ENCODE measurements at places on chromosomes 11 and 22.

DNA sequence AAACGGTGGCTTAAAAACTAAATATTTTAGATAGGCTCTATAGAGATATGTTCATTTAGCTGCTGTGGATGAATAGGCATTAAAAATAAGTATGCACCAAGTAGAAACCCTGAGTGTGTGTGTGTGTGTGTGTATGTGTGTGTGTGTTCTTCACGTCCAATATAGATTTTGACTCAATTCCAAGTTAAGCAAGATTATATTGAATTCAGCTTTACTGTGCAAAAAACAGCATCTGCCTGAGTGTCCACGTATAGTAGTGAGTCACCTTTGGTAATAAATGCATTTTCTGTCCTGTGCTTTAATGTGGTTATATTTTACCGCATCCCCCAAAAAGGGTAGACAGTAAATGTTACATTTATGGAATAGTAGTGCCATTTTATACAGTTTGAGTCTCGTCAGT is 71.2 kb downstream of the PDHX start:
- DNase-seq = no peak

DNA sequence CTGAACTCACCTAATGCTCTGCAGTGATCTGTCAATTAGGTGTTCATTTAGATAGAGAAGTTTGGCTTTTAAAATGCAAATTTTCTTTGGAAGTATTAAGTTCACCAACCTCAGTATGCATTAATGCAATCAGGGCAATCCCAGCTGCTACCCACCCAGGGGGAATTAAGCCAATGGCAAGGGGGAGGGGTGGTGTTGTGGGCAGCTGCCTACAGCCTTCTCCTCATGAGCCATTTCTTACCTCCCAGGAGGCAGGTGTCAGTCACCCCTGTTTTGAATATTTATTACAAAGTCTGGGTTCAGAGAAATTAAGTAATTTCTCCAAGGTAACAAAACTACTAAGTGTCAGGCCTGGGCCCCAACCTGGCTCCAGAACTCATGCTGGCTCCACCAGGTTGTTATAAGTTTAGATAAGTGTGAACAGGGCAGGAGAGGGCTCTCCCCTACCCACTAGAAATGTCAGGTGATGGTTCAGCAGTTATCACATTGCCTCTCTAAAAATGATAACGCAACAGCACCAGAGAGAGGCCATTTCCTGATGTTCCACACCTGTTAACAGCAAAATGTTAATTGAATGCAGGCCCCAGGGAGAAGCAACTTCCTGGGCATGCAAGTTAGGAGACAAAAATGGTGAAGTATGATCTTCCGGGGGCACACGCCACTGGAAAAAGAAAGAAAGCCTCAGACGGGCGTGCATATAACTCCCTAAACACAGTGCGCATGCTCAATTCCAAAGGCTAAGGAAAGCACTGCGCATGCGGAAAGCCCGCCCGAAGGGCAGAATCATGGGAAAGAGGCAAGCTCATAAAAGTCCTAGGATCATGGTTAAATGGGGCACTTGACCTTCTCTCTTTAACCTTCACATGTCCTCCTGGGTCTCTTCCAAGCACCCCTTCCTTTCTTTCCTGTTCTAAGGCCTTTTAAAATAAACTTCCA is 35.4 kb upstream of the GNAZ start:
- DNase-seq = no peak

DNA sequence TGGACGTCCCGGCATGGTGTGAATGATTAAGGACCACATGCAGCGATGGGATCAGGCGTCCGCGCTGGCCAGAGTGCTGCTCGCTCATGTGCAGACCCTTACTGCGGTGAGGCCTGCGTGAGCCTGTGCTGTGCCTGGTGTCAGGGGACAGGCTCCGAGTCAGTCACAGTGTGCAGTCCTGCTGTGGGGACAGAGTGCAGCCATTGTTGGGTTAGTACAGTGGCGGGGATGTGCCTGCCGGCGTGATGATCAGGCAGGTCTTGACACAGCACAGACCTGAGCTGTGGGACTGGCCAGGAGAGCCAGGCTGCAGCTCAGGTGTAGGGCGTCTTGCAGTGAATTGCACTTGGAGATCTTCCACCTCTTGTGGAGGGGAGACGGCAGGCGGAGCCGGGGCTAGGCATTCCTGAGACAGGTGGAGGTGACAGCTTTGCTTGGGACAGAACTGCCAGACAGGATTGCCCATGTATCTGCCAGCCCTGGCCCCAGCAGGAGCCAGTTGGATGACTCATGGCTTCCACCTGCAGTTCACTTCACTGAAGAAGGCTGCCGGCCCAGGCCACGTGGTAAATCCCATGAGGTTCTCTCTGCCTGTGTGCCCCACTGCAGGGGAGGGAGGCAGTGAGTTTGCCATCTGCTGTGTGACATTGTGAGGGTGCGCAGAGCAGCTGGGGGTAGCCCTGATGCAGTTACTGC is 17.3 kb downstream of the TRMU start:
- no peak for DNase-seq

DNA sequence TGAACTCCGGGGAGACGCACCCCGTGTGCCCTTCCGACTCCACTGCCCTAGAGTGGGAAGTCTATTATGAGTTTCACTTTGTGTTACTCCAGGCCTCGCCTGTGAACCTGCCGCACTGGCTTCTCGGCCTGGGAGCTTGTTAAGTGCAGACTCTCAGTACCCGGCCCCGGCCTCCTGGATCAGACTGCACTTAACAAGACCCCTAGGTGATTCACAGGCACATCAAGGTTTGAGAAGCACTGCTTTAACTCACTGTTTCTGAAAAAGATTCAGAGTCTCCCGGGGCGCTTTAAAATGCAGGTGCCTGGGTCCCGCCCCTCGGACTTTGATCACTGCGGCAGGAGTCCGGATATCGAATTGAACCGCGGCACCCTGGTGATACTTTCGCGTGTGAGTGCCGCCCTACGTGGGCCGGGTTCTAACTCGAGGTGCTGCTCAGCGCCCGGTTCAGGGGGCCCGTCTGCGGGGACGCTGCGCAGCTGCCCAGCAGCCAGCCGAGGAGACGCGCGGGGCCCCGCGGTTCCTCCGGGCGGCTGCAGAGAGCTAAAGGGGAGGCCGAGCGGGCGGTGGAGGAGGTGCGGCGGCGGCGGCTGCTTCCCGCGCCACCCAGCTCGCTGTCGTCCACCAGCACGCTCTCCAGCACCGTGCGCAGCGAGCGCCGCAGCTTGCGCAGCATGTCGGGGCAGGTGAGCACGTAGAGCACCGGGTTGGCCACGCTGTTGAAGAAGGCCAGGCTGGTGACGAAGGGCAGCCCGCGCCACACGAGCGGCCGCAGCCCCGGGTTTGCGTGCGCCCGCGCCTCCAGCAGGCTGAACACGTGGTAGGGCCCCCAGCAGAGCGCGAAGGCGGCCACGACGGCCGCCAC is 3.4 kb downstream of the PTGDR2 start:
- DNase-seq = no peak

DNA sequence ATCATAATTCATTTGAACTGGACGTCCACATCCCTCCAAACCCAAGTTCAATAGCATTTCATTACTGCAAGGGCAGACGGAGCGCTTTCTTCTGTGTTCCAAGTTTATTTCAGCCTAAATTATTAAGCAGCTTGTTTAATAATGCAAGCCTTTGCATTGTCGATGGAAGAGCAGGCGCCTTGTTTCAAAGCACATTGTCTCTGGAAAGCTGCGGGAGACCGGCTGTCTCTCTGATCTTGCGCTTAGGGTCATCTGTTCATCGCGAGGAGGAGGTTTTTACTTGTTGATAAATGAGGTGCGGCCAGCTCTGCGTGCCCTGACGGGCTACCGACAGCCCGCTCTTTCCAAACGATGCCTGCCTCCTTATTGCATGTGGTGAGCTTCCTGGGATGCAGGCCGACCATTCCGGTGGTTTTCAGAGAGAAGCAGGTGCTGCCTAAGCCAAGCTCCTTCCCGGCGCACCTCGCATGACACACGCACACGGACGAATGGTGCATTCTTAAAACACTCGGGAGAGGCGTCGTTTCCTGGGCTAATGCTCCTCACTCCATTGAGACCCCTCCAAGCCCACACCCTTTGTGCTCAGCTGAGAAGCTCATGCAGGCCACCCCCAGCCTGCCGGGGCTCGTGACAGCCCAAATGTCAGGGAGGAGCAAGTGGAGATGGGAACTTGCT is 456.9 kb downstream of the BRD1 start:
- no peak for DNase-seq

All from activated B cell treated with CpG ODN at 0.5 μM for 24 hours (primary cell).